ENCODE measurements at places on chromosomes 2 and 18.

GRCh38 chr2:68043032-68043431 is 19.8 kb downstream of the C1D start:
- DNase-seq: no peak

GRCh38 chr2:65370387-65371073 is 61.9 kb downstream of the SPRED2 start:
- DNase-seq: no peak

DNA sequence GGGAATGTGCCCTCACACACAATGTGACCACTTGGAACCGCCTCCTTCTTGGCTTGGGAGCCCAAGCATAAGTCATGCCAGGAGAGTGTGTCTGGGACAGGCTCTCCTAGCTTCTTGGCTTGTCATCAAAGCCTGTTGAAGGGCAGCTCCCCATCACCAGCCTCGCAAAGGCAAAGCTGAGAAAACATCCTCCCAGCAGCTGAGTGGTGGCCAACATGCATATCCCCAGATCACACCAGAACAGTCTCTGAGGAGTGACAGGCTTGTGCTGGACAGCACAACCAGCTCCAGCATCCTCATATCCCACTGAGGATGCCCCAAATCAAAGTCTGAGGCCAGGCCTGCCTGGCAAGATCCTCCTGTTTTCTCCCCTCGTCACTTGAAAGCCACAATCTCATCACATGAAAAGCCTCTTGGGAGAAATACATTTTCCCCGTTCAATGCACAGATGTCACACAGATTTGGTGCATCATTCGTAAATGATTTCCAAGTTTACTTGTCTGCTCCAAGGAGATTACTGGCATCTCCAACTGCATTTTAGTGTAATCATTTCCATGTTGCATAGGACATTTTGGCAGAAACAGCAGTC is 269.3 kb downstream of the TTC32 start:
- no peak for DNase-seq

GRCh38 chr2:102235491-102235890 is 48.7 kb downstream of the IL1RL2 start:
- peak; percentile 44 for DNase-seq

GRCh38 chr2:39469807-39470206 is 32.7 kb upstream of the MAP4K3 start:
- DNase-seq: peak; percentile 56

DNA sequence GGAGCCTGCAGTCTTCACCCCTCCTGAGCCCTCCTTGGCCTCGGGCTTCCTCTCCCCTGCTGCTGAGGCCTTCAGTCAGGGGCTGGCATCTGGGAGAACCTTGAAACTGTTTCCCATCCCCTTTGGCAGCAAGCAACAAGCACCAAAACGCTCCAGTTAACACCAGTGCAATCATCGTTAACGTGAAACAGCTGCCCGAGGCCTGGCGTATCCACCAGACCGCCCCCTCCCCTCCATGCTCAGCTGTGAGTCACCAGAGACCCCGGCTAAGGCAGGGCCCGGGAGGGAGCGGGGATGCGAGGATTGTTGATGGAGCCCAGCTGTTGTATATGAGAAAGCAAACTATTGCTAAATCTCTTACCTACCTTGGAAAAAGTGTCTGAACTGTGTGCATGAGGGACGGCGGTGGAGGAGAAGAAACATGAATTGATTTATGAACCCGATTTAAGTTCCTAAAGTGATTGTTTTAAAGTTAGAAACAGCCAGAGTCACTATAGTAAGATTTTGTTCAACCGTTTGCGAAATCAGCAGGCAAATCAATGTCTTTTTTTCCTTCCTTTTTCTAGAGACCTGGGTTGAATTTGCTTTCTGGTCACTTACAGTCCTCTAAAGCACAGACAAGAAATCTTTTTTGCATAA is 5.2 kb downstream of the ZFP36L2 start:
- DNase-seq: peak; percentile 26

GRCh38 chr2:58291726-58292438 is 50.8 kb upstream of the FANCL start:
- DNase-seq: no peak

- DNase-seq: no peak
Measured at GRCh38 chr18:3773303-3773702, 323.3 kb downstream of the TGIF1 start.

DNA sequence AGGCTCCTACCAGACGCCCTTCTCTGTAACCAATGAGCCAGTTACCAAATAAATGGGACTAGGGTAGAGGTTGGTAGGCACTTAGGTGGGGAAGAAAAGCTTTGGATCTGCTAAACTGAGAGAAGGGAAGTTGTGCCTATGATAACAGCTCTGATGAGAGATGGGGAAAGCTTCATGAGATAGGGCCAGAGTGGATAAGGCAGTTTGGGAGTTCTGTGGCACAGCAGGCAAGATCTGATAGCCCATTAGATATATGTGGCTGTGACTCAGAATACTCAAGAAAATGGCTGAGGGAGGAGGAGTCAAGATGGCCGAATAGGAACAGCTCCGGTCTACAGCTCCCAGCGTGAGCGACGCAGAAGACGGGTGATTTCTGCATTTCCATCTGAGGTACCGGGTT is 99.8 kb downstream of the PDE11A start:
- DNase-seq: no peak

- DNase-seq: no peak
Measured at GRCh38 chr2:46493241-46493970, 14.0 kb downstream of the TMEM247 start.

DNA sequence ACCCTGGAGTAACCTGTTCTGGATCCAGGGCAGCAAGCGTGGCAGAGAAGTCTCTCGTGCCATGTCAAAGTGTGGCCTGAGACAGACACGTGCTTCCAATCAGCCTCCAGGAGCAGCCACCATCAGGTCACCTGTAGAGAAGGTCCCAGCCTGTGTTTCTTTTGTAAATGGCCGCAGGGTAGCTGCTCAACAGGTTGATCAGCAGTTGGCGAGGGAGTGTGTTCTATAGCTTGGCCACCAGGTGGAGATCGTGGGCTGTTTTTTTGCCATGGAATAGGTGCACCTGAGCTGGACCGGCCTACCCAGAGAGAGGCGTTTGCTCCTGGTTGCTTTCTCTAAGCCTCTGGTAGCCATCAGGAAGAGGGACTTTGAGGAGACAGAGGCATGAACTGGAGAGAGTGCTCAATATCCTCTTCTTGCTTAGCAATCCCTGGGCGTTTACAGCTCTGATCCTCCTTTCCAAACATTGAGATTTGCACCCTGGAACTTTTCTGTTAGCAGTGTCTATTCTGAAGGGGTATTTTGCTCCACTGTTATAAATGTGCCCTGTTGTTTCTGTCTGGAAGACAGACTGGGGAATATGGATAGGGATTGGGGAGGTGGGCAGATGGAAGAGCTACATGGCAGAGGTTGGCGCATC is 34.2 kb upstream of the EN1 start:
- DNase-seq: peak; percentile 66

DNA sequence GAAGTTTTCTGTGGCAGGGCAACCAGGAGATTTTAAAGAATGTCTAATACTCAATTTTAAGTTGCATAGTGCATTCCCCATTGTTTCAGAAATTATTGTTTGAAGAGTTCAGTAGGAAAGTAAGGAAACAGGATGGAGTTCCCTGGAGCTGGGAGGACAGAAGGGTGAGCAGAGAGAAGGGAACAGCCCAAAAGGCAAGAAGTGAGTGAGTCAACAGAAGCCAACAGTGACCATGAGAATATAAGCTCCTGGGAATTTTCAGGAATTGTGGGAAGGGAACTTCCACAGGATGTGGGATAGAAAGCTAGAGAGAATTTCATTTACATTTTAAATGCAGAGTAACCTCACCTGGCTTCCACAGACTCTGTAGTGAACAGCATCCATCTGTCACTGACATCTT is 268.1 kb upstream of the ATP5MC3 start:
- no peak for DNase-seq

- DNase-seq: no peak
Measured at GRCh38 chr2:17958466-17959092, 80.1 kb downstream of the KCNS3 start.

GRCh38 chr18:60987963-60988362 is 345.3 kb upstream of the CDH20 start:
- DNase-seq: no peak

- DNase-seq: no peak
Measured at GRCh38 chr2:179424571-179424970, 159.9 kb upstream of the SESTD1 start.

DNA sequence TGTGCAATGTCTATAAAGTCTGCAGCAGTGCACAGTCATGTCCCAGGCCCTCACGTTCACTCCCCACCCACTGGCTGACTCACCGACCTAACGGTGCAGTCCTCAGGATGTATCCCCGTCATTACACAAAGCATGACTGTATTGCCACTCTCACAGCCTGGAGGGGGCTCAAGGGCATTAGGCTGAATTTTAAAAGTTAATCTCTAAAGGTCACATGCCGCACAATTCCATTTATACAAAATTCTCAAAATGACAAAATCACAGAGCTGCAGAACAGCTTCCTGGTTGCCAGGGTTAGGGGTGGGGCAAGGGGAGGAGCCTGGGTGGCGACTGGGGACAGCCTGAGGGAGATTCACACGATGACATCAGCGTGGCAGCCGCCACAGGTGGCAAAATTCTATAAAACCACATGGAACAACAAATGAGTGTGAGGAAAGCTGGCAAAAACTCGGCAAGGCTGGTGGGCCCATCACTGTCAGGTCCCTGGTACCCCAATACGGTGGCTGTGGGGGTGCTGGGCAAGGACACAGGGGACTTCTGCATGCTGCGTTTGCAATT is 97.6 kb downstream of the NDUFA10 start:
- DNase-seq: peak; percentile 79

DNA sequence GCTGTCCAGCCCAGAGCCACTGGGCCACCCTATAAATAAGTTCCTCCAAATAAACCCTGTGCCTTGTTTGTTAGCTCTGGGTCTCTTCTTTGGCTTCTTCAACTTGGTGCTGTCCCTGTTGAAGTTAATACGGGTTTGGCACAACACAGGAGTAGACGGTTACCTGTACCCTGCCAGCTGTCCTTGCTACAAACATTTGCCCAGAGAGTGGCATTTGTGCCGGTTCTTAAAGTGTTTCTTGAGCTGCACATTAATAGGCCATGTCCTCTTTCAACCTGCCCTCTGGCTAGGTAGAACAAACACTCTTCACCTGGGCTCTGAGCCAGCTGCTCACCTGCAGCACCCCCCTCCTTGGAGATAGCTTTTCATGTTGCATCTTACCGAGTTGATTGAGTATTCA is 139.2 kb downstream of the NEDD4L start:
- no peak for DNase-seq

GRCh38 chr2:113920996-113921395 is 31.1 kb downstream of the ACTR3 start:
- DNase-seq: no peak

GRCh38 chr2:146278881-146279280 is 1565.9 kb upstream of the ACVR2A start:
- DNase-seq: no peak

- no peak for DNase-seq
Measured at GRCh38 chr2:181235683-181236459, 221.3 kb upstream of the ITGA4 start.

DNA sequence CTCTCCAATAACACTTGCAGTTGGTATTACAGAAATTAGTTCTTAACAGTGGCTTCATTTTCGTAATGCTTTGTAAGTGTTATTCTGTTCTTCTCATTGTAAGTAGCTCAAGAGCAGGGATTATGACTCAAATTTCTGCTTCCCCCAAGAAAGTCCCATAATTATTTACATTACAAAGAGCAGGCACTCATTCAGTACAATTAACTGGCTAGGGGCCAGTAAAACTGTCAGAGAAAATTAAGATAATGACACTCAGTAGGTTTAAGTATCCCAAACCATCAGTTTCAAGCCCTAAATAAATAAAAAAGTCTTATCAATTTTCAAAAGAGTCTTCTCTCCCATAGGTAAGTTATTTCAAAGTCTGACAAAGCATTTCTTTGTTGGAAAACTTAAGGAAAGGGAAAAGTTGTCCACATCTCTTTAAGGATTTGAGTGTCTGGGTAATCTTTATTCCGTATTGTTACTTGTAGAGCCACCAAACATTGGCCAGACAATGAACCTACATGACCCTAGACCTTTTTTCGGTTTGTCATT is 137.1 kb downstream of the ARHGAP28 start:
- no peak for DNase-seq

DNA sequence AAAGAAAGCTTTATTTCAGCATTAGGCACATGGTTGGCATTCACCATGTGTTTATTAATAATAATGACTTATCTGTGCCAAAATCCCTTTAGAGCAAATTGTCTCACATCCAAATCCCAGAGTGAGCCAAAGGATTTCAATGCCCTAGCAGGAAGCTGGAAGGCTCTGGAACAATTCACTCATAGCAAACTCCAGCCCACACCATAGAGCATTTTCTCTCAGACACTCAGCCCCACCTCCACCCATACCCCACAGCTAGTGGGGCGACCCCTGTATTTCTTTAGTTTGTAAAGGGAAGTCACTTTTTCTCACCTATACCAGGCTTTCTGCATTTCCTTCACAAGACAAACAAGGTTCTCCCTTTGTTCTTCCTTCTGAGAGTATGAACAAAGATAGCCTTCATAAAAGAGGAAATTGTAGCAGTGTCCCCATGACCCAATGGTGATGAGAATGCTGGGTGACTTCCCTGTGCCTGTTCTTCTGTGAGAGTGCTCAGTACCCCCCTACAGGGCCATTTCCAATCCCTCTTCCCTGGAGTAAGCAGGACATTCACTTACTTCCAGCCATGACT is 100.1 kb upstream of the APCDD1 start:
- no peak for DNase-seq

DNA sequence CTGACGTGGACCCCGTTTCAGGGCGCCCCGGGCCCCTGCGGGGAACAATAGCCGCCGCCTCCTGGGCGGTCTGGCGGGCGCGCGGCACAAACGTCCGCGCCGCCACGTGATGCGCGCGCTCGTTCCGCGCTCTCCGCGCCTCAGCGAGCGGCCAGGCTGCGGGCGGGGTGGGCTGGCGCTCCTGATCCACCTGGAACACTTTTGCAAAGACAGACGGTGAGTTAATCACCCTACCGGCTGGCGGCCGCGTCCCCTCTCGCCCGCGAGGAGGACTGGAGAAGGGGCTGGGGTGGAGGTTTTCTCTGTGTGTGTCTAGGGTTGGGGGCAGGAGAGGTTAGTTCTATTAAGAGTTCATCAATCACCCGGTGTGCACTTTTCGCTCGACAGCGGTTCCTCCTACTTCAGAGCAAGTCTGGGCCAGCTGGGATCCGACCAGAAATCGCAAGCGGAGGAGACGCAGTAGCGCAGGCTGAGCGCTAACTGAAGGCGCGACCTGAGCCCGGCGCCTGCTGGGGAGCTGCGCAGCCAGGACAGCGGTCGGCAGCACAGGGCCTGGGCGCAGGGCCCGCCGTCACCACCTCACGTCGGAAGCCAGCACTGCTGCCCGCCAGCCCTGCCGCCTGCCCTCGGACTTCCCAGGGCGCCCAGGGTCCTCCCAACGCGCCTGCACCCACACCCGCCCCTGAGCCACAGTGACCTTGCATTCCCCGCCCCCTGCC is 10.3 kb upstream of the HOXD1 start:
- DNase-seq: no peak

GRCh38 chr2:101012054-101012705 is 10.1 kb downstream of the RPL31 start:
- DNase-seq: no peak

All from CD4-positive, alpha-beta T cell treated with Interleukin-4 for 1 hour (primary cell).